ENCODE measurements at places on chromosomes 3 and 15. TPM values are rescaled to one million over a fixed set of nuclear protein-coding genes. Genes with fewer than 3 reads are reported as not detected.

The ZNF770 gene
- 11.2 TPM for total RNA-seq

The CD96 gene
- 2.6 TPM for total RNA-seq

The ATP13A4 gene
- total RNA-seq = 7.9 TPM

The SLITRK3 gene
- total RNA-seq = not detected

The SNX1 gene
- total RNA-seq = 27.4 TPM

The PROS1 gene
- 5.6 TPM for total RNA-seq

The LDHAL6B gene
- not detected for total RNA-seq

The DUOX2 gene
- total RNA-seq = under 0.01 TPM

- no peak for DNase-seq
Observed at GRCh38 chr3:30539772-30540171, 66.6 kb upstream of the TGFBR2 start.

DNA sequence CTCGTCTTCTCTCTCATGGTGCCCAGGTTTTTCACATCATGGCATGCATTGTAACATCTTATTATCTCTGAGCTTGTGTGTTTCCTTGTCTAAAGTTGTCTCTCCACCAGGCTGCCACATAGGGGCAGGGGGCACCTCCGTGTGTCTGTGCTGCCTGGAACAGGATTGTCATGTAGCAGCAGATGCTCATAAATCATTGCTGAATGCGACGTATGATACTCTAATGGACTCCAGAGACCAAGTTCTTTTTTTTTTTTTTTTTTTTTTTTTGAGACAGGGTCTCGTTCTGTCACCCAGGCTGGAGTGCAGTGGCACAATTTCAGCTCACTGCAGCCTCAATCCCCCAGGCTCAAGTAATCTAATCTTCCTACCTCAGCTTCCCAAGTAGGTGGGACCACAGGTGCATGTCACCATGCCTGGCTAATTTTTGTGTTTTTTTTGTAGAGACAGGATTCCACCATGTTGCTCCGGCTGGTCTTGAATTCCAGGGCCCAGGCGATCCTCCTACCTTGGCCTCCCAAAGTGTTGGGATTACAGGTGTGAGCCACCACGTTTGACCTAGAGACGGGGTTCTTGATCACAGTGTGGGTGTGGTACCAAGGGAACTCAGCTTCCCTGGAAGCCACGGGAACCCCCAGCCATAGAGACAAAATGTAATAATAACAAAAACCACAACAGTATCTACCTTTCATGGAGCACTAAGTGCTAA lies 4.7 kb upstream of the DNASE1L3 start:
- no peak for DNase-seq

DNA sequence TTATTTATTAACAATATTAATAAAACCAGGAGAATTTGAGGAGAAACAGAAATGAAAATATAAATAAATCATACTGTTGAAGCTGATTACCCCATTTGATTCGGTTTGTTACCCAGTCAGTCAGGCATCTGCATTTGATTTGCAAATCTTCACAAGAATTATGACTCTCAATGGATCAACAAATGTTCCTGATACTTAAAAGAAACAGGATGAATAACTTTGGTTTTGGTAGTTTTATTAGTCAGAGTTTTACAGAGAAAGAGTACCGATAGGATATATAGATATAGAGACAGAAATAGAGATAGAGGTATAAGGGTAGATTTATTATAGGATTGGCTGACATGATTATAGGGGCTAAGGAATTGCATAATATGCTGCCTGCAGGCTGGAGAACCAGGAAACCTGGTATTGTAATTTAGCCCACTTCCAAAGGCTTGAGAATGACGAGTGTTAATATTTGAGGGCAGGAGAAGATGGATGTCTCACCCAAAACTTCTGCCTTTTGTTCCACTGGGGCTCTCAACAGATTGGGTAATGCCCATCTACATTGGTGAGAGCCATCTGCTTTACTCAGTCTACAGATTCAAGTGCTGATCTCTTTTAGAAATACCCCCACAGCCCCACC lies 241.6 kb upstream of the COL8A1 start:
- no peak for DNase-seq

DNA sequence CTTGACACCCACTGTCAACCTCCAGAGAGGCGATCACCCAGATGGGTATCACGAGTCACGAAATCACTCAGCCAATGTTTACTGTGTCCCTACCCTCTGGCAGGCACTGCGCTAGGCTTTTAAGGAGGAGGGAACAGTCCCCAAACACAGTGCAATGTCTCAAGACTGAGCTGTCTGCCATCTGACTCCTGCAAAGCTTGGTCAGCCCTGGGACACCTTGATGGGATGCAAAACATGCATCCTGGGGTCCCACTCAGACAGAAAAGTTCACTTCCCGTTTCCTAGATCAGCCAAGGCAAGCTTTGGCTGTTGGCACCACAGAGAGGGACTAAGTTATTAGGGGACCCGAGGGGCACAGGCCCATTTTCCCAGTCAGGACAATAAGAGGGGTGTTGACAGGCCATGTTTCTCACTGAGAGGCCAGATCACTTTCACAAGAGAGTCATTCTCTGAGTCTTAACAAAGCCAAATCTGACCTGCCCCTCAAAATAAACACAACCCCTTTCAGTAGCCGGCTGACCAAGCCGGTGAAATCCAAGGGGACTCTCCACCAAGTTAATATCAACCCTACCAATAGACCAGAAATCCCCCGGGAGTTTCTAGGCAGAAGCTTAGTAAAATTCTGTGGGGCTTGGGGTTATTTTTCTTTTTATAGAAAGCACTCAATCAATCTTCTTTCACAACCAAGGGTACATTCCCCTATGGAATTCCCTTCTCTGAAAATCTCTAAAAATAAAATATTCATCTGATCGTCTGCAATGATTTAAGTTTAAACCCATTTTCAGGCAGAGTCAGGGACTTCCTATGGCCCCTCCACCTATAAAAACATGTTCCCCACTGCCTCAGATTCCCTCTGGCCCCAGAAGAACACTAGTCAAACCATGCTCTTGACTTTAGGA lies 3.5 kb downstream of the RFTN1 start:
- no peak for DNase-seq
